Motor neuron (in vitro differentiated cells): ENCODE measurements at places on chromosomes 1 and 21. TPM values are rescaled to one million over a fixed set of nuclear protein-coding genes. Genes with fewer than 3 reads are reported as not detected.

Gene MATN1
- 0.82 and 1.2 TPM in 2 replicates for total RNA-seq

Gene SLAMF7
- total RNA-seq = not detected in 2 replicates

Gene HES2
- total RNA-seq = 0.31 and 0.33 TPM in 2 replicates

Gene F5
- total RNA-seq = 0.62 and 0.73 TPM in 2 replicates

Gene FCER1G
- total RNA-seq = not detected in 2 replicates

Gene SLAMF9
- not detected in 2 replicates for total RNA-seq

Gene MRPL39
- total RNA-seq = 25.2 and 27.6 TPM in 2 replicates

Gene BCAR3
- total RNA-seq = 11.4 and 12.6 TPM in 2 replicates

Gene TEDDM1
- total RNA-seq = 0.11 and 0.44 TPM in 2 replicates

Gene ST6GALNAC5
- total RNA-seq = 15.2 and 15.4 TPM in 2 replicates

DNA sequence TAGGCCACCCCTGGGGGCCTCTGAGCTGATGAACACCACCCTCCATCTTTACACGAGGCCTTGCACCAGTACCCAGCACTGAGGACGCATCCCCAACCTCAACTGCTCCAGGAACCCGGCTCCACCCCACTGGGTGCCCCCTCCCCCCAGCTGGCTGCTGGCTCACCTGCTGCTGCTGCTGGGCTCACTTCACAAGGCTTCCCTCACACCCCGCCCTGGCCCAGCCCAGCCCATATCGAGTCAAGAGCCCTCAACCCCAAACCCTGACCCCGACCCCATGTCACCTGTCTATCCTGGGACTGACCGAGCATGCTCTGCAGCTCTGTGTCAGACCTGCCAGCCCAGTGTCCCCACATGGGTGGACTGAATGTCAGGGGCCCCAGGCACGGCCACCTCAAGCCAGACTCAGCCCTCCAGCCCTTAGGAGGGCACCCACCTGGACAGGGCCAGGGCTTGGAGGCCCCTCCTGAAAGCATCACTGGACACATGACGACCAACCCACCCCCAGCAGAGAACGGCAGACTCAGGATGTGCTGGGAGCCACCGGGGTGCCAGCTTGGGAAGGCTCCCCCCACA lies 21.4 kb downstream of the WNT9A start:
- ATAC-seq = no peak

- ATAC-seq = peak; percentile 76
These were observed 30.5 kb downstream of the CCDC185 start for GRCh38 chr1:223423641-223424233.

- no peak for ATAC-seq
These were observed 78.9 kb upstream of the DMRTA2 start for GRCh38 chr1:50502147-50502546.

DNA sequence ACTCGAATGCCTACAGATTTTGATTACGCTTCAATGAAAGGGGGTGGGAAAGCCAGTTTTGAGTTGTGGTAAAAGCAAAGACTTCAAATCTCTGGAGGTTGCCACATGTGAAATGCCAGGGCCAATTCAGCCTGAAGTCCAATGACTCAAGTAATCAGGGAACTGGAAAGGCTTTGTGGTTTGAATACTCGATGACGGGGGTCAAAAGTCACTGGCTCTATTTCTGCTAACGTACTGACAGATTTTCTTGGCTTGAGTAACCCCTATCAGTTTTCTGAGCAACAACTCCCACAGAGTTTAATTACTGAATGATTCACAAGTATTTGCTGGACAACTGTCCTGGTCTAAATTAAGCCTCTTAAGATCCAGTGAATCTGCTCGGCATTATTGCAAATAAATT lies 152.2 kb downstream of the SIPA1L2 start:
- peak; percentile 22 for ATAC-seq

DNA sequence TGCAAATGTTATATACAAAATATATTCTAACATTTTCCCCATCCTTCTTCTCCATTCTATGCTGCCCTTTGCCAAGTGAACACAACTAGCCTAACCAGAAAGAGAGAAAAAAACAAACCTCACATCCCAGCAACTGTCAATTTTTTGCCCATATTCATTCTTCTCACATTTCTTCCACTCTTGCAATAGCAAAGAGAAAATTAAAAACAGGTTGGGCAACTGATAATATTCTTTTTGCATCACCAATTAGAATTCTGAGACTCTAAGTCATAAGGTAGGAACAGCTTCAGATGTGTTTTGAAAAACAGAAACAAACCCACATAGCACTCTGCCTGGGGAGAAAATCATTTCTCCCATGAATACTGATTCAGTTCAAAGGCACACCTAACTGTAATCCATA lies 25.2 kb upstream of the EXO1 start:
- ATAC-seq = no peak

GRCh38 chr1:110390096-110390495 lies 730 bp downstream of the SLC16A4 start:
- ATAC-seq = no peak

GRCh38 chr1:160096274-160097116 lies 1.9 kb downstream of the IGSF8 start:
- ATAC-seq = no peak

DNA sequence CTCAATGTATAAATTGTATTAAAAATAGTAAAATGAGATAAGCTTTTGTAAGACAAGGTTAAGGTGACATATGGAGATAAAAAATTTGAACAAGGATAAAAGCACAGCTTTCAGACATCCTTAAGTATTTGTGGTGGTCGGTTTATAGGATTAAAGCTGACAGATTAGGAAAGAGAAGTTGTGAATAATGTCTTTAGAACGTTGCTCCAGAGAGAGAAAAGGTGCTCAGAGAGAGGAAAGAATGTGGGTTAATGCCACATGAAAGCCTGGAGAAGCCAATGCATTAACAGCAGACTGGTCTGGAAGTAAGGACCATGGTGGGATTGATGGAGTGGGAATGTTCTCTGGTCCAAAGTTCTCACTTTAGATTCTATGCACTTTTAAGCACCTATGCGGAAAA lies 44.8 kb downstream of the ATP6V1G3 start:
- ATAC-seq = no peak
